Nephron progenitor cell (in vitro differentiated cells): ENCODE measurements at places on chromosomes 4 and X.
A peak's percentile ranks its signal among the peaks of the same experiment; 100 is the strongest.

- no peak for DNase-seq
Observed at GRCh38 chr4:128286474-128287058, 1.0 kb downstream of the PGRMC2 start.

DNA sequence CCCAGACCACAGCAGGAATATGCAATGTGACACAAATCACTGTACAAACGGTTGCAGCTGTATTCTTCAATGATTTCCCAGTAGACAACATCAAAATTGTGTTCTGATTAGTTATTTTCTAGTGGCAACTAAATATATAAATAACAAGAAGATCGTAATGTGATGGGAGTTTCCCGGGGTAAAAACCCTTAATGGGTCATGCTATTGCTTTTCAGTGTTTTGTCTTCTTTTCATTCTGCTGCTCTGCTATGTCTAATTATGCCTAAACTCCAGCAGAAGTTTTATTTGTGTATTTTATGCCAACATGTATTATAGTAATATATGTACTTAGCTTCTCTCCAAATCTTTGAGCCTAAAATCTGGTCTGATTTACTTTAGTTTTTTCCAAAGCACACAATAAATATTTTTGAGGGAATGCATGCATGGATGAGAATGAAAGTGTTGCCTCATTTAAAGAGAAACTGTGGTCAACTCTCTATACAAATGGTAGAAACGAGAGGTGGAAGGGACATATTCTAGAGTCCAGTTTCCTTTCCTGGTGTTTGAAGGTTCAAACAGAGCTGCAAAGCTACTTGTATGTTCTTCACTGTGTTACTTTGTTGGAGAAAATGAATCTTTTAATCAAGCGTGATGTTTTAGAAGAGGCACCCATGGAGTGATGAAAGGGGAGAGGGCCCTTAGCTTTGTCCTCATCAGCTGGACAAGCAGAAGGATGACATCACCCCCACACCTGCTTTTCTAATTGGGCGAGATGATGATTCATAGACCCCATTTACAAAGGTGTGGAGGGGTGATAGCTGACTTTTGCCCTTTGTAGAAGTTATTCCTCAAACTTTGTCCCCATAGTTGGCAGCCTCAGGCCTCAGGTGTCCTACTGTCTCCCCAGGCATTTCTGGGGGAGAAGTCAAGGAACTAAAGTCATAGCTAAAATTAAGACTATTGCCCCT, 129.7 kb downstream of the FRAS1 start:
- DNase-seq: no peak

DNA sequence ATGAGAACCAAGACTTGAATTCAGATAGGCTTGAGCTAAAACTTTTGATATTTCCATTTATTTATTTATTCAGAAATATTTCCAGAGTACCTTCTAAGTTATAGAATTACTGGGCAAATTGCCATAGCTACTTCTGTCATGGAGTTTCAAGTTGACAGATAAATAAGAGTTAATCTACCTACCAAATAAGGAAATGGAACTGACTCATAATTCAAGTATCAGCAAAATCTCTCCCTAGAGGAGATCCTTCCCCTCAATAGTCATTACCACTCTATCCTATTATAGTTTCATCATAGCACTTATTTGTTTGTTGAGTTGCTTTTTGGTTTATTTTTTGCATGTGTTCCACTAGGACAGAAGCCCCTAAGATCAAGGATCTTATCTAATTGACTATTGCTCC, 48.8 kb upstream of the CCSER1 start:
- DNase-seq: no peak

DNA sequence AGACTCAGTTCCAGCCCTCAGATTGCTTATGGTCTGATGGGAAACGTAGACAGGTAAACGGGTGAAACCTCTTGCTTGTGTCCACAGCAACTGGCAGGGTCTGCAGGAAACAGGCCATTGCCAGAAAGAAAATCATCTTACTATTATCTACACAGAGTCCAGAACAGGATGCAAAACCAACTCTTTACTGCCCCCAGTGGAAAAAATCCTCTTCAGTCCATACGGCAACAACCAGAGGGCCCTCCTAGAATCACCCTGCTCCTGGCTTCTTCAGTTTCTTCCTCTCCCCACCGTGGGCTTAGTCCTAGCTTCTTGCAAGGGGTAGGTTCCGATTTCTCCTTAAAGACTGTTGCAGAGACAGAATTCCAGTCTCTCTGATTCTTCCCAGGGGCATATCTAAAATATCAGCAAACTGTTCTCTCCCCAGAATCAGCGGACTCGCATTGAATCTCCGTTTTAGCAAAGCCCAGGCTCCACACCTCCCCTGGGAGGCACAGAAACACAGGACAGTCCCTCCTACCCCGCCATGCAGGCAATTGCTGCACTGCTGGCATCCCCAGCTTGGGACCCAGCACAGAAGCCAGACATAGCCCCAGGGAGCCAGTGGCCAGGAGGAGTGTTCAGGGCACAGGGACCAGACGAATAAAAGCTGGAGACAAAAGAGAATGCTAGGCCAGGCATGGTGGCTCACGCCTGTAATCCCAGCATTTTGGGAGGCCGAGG, 41.0 kb upstream of the SH3RF1 start:
- peak; percentile 8 for DNase-seq

- no peak for DNase-seq
Observed at GRCh38 chrX:6983207-6983955, 164.1 kb upstream of the STS start.

GRCh38 chrX:65932173-65933084, 107.5 kb downstream of the VSIG4 start:
- peak; percentile 2 for DNase-seq

GRCh38 chr4:143363332-143363731, 26.7 kb downstream of the GAB1 start:
- DNase-seq: no peak

- DNase-seq: no peak
Observed at GRCh38 chrX:15973946-15974345, 119.3 kb upstream of the AP1S2 start.

DNA sequence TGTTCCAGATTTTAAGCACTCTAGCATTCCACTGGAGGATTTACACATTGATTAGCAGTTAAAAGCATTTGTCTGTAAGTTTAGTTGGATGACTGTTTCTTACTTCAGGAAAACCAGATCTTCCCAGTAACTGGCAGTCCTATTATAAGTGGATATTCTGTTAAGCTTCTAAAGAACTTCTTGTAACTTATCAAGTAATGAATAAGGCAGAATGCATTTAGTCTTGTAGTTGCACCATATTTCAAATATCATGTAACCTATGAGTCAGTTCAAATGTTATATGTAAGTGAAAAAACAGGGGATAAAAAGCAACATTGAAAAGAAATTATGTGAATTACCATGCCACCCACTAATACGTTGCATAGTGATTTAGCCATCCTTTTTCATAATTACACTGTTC, 30.2 kb upstream of the TENM3 start:
- DNase-seq: no peak

DNA sequence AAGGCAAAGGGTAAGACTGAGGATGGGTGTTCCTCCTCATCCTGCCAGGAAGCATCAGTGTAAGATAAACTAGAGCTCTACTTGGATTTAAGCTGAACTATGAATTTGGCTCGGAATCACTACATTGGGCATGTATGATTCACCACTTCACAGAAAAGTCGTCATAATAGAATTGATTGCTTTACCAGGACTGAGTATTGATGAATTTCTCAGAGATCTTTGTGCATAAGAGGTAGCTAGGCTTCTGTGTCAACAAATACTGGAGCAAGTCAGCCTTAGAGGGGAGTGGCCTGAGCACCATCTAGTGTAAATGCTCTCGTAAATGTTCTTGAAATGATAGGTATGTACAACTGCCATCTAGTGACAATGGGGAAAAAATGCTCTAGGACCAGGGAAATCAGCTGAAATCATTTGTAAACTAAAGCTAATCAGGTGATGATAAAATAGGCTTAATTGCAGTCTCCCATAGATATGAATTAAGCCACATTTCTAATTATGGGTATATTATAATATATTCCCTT, 309.5 kb upstream of the FMR1 start:
- no peak for DNase-seq

DNA sequence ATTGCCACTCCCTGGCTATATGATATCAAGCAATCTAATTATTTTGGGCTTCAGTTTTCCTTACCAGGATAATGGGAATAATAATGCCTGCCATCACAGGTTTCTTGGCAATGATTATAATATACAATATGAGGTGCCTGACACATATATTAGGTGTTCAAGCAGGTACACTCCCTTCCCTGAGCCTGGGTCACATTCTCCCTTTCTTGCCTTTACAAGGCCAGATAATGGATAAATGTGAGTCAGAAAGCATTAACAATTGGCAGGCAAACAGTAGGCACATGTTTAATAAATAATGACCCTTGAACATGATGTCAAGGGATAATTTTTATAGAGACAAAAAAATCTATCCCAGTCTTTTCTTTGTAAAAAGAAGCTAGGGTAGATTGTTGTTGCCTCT, 17.2 kb downstream of the NDP start:
- no peak for DNase-seq

DNA sequence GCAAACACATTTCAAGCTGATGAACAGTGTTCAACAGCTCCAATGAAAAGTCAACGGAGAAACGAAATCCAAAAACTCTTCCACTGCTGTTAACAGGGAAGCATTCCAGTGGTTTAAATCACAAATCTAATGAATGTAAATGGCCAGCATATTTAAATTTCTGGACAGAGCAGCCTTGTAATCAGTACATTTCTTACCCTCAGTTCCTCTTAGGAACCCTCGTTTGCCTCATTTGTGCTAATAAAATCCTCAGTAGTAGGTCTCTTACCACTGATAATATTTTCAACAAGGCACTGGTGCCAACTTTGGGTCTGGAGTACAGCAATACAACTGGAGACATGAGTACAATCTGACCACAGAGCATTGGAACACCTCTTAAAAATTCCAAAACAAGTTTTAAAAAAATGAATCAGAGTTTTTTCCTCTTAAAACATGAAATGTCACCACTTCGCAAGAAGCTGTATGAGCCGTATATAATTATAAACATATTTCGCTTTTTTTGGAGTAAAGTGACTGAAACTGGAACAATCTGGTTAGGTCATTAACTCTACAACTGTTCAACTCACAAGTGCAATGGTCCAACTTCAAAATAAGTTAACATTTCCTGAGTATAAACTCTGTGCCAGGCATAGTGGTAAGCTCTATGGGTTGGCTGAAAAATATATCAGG, 211.2 kb downstream of the CPEB2 start:
- no peak for DNase-seq

DNA sequence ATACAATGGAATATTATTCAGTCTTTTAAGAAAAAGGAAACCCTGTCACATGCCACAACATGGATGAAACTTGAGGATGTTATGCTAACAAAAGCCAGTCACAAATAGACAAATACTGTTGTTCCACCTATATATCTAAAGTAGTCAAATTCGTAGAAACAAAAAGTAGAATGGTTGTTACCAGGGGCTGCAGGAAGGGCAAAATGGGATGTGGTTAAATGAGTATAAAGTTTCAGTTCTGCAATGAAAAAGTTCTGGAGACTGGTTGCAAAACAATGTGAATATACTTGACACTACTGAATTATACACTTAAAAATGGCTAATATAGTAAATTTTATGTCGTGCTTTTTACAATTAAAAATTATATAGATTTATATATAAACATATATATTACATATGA, 12.2 kb downstream of the SPOCK3 start:
- no peak for DNase-seq

- no peak for DNase-seq
Observed at GRCh38 chrX:129123795-129124194, 399.5 kb downstream of the SMARCA1 start.

- DNase-seq: no peak
Observed at GRCh38 chr4:138307319-138307718, 65.2 kb upstream of the SLC7A11 start.

DNA sequence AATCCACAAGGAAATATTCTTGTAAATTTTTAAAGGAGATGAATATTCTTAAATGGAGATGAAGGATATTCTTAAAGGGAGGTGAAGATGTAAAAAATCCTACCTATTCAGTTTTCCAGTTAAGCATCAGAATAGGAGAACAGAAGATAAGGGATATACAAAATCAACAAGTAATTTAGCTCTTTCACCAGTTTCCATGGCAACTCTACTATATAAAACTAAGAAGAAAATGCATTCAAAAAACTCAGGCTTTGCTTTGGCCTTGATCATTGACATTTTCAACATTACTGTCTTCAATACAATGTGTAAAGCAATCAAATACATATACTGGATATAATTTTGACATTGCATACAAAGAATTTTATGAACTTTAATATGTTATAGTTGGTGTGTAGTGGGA, 622.7 kb upstream of the GRID2 start:
- no peak for DNase-seq

DNA sequence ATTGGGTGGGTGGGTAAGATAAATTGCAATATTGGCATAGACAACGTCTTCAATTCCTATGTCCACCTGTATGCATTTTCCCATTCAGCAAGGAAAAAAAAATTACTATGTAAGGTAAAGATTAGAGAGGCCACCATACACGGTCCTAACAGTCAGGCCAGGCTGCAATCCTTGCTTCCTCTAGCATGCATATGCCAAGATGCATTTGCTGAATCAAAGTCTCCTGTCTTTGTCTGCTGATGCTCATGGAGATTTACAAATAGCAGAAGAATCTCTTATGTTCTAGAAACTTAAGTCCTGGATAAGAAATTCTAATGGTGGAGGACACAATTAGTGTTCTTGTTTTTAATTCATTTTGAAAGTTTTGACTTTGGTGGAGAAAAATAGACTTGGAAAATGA, 206.8 kb downstream of the PDGFC start:
- DNase-seq: no peak

DNA sequence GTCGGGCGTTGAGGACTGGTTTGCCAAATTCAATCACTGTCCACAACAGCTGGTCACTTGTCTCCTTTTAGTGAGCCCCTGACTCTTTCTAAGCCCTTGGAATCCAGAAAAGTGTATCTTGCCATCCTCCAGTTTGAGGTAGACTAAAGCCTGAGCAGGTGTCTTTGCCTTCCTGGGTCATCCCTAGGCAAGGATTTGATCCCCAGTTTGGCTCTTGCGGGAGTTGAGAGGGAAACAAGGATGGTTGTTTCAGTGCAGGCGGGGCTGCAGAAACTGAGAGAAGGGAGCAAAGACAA, 2.2 kb upstream of the FGF5 start:
- no peak for DNase-seq

DNA sequence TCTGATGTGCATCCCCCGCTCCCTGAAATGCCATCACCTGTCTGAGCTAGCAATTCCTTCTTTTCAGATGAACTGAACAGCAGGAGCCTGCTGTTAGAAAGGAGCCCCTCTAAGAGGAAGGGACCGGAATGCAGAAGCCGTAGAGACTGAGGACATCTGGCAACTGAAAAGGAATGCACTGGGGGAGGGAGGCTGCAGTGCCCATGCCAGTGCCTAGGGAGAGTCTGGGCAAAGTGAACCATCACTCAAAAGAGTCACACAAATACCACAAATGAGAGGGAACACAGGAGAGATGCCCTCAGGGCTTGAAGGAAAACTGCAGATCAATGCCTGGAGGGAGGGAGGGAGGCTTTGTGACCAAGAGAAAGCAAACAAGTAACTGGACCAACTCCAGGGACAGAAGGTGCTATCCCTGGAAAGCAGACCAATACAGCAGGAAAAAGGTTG, 93.9 kb upstream of the CBR4 start:
- no peak for DNase-seq

DNA sequence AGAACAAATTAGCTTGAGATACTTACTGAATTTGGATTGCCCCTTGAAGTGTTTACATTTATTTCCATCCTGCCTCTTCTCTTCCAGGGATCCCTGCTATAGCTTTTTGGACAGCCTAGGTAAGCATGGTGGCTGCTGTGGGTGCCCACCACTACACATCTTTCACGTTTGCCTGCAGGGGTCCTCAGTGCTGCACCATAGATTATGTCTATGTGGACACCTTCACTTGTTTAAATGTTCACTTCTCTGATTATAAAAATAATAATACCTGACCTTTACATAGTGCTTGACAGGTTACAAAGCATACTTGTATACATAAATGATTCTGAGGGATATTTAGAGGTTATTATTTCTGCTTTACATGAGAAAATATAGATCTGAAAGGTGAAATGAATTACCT, 67.9 kb upstream of the SLC4A4 start:
- peak; percentile 35 for DNase-seq
